ENCODE measurements at places on chromosomes 1 and 21.

DNA sequence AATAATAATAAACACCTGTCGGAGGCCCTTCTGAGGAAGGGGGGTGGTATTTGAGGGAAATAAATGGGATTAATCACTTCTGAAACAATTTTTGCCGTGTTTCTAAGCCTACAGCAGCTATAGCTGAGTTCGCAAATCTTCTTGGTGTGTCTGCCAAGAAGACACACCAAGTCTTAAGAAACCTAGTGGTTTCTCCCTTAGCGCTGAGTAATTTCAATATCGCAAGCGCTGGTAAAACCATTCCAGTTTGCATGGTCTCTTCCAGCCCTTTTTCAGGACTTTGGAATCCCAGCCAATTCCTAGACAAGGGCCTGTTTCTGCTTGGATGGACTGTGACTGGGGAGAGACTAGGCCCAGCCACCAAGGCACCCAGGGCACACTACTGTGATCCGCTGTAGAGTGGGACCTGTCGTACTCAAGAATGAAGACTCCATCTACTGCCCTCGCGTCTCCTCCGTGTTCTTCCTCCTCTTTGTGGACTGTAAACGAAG is 7.5 kb upstream of the LHX8 start:
- no peak for DNase-seq

- peak; percentile 46 for DNase-seq
Observed at GRCh38 chr1:166884971-166885370, 8.9 kb upstream of the TADA1 start.

GRCh38 chr1:200154069-200154767 is 126.7 kb downstream of the NR5A2 start:
- DNase-seq, result peak; percentile 98

GRCh38 chr1:213303286-213303685 is 252.2 kb downstream of the RPS6KC1 start:
- no peak for DNase-seq

DNA sequence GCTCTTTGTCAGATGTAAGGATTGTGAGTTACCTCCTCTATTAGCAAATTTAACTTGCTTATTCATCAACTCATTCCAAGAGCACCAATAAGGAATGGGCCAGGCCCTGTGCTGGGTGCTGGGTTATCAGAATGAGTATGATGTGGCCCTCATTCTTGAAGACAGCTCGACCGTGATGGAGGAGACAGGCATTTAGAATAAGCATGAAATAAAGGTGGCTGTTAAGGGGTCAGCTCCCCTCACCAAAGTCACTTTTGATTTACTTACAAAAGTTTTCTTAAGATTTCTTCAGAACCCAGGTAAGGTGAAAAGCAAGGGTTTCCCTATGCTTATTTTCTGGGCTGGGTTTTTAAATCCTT is 15.3 kb upstream of the PADI1 start:
- no peak for DNase-seq

Measured in common myeloid progenitor, CD34-positive (primary cell).